ENCODE measurements at places on chromosomes 11 and 22.

DNA sequence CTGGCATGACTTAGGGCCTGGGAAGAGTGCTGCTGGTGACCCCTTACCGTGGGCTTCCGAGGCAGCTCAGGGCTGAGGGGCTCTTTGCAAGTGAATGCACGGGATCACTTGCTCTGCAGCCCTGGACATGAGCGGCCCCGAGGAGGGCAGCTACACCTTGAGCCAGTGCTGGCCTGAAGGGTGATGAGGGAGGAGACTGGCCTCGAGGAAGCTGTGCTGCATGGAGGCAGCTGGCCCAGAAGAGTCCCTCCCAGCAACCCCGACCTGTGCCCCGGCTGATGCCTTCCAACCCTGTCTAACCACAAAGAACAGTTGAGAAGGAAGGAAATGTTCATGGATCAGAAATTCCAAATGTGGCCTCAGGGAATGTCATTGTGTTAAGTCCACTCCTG, 45.2 kb downstream of the TBX1 start:
- no peak for DNase-seq

DNA sequence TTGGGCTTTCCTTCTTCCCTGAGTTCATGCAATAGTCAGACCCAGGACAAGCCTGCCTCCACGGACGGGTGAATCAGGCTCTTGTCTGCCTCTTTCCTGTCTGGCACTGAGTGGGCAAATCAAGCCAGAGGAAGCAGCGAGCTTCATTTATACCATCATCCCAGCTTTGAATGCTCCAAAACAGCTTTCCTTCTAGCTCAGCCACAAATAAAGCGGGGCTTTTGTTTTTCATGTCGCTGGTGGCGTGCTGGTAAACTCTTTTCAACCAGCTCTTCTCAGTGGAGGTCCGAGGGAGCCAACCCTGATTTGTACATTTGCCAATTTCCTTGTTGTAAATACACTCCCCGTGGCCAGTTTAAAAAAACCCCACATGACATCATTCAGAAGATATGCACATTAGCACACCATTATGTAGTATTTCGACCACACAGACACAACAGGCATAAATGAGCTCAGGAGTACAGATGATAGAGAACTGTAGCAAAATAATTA, 8.6 kb downstream of the C11orf91 start:
- peak; percentile 54 for DNase-seq

DNA sequence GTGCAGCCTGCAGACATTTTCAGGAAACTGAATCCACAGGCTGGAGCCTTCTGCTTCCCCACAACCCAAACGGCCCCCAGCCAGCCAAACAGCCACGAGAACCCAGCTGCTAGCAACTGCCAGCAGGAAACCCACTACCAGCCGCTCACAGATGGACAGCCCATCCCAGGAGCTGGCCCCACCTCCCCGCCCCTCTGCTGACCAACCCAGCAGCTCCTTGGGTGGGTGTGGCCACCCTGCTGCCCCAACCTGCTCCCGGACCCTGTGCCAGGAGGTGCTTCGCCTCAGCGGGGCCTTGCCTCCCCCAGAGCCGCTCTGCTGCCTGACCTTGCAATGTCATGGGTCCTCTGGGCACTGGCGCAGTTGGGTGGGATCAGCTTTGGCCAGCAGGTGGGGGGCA, 8.2 kb upstream of the CCDC188 start:
- no peak for DNase-seq

GRCh38 chr11:66958956-66959274, 732 bp upstream of the PC start:
- DNase-seq = no peak

DNA sequence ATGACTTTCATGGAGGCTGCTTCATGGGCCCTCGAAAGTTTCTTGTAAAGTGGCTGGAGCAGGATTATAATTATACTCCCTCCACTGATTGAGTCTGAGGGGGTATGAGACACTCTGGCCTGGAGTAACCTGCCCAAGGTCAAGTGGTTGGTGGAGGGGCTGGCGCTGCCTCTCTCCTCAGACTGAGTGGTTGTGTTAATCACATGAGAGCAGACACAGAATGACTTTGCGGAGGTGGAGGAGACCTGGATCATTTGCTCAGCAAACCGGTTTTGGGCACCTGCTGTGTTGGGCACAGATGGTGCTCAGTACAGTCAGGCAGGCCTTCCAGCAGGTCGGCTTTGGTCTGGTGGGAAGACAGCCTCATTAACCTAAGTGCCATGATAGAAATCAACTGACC, 11.8 kb downstream of the BCR start:
- no peak for DNase-seq

DNA sequence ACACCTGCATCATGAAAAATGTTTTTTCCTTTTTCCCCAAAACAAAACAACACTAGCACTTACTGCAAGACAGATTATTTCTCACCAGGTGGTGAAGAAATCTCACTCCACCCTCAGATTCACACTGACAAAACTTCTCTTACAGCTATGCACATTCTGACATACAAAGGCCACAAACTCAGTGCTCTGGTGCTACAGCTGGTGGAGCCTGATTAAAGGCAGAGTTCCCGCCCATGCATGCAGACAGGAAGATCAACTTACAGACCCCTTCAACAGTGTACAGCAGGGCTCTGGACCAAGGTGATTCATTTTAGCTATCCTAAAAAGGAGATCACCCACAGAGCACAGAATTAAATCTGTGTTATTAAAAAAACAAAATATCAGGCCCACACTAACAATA, 112.6 kb downstream of the CADM1 start:
- no peak for DNase-seq

DNA sequence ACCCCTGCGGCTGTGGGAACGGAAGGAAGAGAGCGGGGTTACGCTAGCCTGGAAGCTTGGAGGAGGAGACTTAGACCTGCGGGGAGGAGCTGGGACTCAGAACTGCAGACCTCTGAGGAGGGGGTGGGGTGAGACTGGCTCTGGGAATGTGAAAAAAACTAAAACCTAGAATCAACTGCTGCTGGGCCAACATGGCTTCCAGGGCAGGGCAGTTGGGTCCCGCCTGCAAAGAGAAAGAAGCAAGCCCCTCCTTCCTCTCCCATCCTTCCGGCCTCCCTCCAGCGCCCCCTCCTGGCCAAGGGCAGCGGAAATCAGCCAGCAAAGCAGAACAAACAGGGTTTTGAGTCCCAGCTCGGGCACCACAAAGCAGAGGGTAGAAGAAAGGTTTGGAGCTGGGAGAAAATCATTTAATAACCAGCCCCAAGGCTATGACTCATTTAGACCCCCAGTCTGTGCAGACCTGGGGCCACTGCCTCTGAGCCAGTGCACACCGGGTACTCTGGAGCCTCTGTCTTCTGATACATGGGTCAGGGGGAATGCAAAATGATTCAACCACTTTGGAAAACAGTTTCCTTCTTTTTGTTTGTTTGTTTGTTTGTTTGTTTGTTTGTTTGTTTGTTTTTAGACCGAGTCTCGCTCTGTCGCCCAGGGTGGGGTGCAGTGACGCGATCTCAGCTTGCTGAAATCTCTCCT, 7.3 kb upstream of the NCF4 start:
- peak; percentile 61 for DNase-seq

DNA sequence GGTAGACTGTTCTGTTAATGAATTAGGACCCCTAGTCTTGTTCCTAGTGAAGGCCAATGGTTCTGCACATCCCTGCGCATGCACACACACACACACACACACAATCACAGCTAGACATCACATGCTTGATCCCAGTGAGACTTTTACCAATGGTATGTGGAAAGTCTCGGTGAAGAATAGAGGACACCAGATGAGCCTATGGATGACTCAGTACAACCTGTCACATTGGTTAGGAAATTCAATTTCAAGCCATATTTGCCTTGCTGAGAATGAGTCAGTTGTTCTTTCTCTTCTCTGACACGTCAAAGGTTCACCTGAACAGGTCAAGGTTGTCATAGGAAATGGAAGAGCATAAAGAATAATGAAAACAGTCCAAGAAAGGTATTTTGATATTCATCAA, 122.0 kb downstream of the SLC17A6 start:
- DNase-seq = no peak

GRCh38 chr11:44464741-44465140, 100.7 kb upstream of the CD82 start:
- no peak for DNase-seq

GRCh38 chr11:56396047-56396446, 16.4 kb upstream of the OR5AL1 start:
- DNase-seq = no peak

Measured in hepatic stellate cell (primary cell).